Non-pigmented ciliary epithelial cell (primary cell): ENCODE measurements at places on chromosomes 2 and 18.

DNA sequence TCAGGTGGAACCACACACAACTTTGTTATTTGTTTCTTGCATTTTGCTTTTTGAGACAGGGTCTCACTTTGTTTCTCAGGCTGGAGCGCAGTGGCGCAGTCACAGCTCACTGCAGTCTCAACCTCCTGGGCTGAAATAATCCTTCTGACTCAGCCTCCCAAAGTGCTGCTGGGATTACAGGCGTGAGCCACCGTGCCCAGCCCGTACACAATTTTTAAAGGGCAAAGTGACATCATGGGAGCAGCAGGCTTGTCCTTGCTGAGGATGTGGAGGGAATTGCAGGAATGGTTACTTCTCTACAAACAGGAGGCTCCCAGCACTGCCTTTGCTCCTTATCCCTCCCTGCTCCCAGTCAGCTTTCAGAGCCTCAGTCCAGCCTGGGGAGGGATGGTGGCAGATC, 355.9 kb upstream of the KLHL29 start:
- DNase-seq, result no peak

GRCh38 chr2:160469621-160470204, 23.9 kb downstream of the RBMS1 start:
- DNase-seq, result no peak

DNA sequence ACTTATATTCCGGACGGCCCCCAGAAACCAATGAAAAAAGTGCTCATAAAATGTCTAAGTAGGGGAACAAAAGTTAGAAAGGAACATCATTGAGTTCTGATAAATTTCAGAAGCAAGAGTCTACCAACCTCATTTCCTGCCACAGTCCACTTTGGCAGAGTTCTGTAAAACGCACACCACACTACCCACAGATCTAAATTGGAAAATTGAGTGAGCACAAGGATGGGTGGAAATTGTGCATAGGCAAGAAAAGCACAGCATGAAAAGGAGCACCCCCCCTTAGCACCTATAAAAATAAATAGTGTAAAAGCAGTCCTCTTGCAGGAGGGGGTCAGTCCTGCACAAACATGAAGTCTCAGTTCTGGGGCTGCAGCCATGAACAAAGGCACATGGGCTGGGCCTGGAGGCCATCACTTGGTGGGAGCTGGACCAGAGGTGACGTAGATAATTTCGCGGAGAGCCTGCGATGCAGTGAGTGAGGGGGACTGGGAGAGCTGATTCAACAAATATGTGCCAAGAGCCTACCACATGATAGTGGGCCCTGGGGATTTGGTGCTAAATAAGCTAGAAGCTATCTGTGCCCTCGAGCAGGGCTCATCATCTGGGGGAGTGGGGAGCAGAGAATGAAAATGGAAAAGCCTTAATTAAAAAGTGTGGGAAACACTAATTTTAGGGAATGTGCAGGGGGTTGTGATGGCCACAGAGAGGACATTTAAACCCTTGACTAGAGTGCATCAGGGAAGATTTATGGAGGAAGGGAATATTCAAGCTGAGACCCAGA, 48.9 kb upstream of the SPP2 start:
- DNase-seq, result no peak

GRCh38 chr2:148968776-148969319, 69.7 kb upstream of the LYPD6B start:
- no peak for DNase-seq

DNA sequence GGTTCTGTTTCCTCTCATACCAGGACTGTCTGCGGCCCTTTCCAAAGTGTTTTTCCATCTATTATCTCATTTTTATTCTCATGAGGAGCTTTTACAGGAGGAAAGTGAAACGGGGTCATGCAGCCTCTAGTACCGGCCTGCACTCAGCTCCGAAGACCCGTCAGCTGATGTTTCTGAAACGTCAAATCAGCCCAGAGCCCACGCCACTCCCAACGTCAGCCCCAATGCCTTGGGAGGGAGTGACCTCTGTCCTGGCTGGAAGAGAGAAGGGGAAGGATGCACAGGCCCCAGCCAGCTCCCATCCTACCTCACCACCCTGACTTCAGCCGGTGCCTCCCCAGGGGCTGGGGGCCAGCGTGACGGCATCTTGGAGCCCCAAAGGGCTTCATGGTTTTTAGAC, 58.5 kb downstream of the ADCY3 start:
- no peak for DNase-seq

- DNase-seq, result no peak
These were observed 6.8 kb upstream of the ZC3H6 start for GRCh38 chr2:112268547-112268946.

- DNase-seq, result no peak
These were observed 100.6 kb downstream of the UPP2 start for GRCh38 chr2:158202161-158202815.

DNA sequence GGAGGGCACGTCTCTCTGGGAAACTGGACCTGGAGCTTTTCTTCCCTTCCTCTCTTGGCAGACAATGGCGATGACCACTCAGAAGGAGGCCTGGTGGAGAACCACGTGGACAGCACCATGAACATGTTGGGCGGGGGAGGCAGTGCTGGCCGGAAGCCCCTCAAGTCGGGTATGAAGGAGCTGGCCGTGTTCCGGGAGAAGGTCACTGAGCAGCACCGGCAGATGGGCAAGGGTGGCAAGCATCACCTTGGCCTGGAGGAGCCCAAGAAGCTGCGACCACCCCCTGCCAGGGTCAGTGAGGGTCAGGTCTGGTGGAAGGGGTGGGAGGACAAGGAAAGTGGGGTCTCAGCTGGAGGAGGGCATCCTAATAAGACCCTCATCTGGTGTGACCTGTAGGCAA, 27.3 kb downstream of the IGFBP2 start:
- no peak for DNase-seq

- DNase-seq, result no peak
These were observed 70.5 kb upstream of the PPP1CB start for GRCh38 chr2:28681158-28681571.

- DNase-seq, result no peak
These were observed 377.8 kb upstream of the SLC14A2 start for GRCh38 chr18:45237343-45238098.

GRCh38 chr2:174553811-174554493, 43.7 kb downstream of the WIPF1 start:
- DNase-seq, result no peak

GRCh38 chr18:23067236-23067635, 68.0 kb upstream of the CABLES1 start:
- DNase-seq, result no peak

- DNase-seq, result no peak
These were observed 221.4 kb upstream of the TFPI start for GRCh38 chr2:187775651-187776050.

DNA sequence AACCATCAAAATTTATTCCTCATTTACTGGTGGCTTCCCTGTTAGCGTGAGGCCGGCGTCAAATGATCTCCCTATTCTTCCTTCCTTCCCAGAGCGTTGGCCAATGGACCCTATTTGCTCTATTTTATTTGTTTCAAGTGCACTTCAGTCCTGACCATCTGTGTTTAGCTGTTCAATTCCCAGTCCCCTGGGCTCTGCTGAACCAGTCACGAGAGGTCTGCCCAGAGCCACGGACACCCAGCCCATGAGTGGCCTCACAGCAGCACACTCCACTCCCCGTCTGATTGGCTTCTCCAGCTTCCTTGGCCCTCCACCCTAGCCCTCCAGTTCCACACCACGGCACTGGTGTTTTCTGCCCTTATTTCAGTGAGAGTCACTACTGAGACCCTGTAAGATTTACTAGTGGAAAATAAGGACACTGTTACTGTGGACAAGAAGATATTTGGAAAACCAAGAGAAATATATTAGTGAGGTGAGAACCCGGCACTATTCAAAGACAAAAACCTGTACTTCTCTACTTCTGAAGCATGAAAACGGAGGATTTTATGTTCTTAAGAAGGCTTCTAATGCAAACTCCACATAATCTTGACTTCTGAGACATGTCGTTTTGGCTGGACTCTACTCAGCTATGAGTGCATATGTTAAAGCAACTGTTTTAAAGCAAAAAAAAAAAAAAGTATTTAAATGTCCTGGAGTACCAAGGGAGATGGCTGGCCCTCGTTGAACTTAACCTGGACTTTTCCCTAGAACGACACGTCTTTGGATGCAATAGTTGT, 86.6 kb downstream of the COL6A3 start:
- DNase-seq, result no peak

GRCh38 chr2:29420464-29420863, 305.2 kb downstream of the CLIP4 start:
- no peak for DNase-seq

DNA sequence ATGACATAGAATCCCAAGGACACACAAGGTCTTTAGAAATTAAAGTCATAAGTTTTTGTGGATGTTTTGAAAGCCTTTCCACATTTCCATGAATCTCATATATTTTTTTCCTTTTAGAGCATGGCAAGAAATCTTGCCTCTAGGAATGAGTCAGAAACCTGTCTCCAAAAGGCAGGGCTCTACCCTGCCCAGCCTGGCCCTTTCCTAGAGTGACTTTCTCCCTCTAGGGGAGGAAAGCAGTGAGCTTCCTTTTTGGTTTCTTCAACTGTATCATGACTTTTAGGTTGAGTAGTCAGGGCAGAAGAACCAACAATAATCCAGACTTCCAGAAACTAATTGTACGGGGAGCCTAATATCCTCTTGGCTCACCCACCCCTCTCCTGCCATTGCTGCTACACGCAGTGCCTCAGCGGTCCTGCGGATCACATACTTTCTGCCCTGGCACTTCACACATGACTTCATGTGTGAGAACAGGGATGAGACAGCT, 300.3 kb downstream of the AGPS start:
- no peak for DNase-seq

DNA sequence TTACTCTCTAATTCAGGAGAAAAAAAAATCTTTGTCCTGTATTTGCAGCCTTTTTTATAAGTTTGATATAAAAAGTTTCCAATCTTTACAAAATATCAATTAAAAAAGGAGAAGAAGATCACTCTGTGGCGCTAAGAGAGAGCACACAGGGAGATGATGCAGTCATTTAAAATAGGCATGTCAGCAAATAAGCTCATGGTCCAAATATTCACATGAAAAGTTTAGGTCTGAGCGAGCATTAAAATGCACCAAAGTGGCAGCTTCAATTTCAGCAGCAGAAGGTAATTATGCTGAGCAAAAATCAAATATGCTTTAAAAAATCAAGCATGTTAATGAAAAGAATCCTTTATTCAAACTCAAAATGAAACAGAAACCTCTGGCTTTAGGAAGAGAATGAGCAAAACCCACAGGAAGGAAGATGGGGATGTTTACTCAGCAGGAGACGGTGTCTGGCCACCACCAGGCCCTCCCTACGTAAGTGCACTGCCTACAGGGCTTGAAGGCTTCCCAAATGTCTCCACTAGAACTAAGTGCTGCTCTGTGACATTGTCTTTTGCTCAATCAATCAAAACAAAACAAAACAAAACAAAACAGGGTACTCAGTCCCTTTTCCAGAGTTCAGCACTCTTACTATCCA, 120.4 kb downstream of the L3MBTL4 start:
- DNase-seq, result no peak

- no peak for DNase-seq
These were observed 227.3 kb upstream of the RAB12 start for GRCh38 chr18:8381821-8382459.
